ENCODE measurements at places on chromosomes 4 and X.

DNA sequence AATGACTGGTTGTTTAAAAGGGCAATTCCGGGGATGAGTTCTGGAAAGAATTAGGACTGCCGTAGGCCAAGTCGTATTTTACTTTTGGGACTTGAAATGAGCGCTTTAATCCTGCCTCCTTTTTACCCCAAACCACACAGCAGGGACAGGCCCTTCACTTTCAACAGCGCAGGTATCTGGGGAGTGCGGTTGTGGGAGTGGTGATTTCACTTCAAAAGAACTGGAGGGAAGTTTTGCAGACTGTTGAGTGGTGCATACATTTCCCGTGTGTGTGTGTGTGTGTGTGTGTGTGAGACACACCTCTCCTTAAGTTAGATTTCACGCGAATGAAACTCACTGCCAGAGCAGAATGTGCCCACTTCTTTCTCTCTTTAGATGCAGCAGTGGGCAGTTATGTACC is 2.8 kb downstream of the NHS start:
- no peak for DNase-seq

DNA sequence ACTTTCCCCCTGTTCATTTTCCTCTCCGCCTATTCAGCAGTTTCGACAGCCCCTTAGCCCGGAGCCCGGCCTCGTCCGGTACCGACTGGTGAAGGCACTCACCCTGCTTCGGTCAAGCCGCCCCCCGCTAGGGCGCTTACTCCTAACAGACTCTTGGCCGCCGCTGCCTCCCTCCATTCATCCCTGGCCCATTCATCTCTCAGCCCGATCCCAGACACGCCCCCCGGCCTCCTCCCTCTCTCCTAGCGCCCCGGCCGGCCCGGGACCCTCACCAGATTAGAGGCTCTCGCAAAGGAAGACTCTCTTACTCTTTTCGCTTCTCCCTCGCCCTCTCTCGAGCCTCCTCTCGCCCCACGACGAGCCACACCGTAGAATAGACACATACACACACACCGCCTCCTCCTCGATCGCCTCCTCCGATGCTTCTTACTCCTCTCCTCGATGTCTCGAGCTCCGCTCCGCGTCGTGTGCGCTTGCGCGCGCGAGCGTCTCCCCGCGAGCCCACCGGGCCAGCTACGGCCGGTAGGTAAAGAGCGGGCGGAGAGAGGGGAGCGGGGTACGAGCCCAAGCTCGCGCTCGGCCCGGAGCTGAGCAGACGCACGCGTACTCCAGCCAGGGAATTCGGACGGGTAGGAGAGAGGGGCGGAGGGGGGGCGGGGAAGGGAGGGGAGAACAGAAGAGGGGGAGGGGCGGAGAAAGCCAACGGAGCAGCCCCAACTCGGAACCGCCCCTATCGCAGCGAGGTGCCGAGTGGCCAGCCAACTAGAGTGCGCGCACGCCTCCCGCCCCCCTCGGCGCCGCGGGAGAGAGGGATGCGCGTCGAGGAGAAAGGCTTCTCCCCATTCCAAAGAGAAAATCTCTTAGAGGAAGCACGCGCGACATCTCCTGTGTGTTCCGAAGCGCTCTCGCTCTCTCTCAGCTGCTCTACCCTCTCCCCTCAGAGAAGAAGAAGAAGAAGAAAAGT is at the start of gene WNK3:
TSS of gene WNK3 (minus strand) at position 633 of the 964 bp plus-strand sequence.
- DNase-seq: peak; percentile 3

DNA sequence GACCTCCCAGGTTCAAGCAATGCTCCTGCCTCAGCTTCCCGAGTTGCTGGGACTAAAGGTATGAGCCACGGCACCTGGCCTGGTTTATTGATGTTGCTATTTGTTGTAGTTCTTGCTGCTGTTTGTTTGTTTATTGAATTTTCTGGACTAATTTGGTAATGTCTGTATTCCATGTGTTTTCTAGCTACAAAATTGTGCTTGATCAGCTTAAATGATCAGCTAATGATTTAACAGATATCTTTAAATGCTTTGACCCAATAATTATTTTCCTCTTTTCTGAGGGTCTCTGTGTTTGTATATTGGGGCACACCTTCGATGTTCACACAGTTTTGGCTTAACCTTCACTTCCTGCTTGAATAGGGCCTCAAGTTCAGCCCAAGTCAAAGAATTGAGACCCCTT is 488.1 kb upstream of the HTR2C start:
- DNase-seq: no peak

DNA sequence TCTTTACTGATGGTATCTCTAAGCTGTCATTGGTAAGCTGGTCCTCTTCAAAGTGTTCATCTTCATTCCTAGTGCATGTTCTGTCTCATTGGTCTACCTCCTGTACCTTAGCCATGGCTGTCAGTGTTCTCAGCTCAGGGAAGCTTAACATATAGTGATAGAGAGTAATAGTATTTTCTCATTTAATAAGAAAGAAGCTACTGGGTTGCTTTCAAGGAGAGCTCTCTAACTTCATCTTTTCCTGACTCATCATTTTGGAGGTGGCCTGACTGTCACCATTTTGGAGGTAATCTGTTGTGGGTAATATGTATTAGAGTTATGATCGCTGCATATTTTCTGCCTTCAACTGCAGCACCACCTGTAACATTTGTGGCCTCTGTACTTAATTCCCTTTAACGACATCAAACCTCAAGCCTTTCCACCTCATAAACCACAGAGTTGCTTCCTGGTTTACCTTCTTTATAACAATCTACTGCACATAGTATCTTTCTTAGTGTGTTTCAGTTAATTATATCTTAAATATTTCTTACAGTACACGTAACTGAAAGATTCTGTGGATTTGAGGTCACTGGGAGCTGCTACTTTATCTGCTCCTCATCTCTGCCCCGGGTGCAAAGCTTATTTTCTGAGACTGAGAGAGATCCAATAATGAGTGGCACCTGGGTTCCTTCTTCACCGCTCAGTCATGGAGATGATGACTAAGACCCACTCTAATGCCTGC is 474.0 kb upstream of the TECRL start:
- DNase-seq: no peak

DNA sequence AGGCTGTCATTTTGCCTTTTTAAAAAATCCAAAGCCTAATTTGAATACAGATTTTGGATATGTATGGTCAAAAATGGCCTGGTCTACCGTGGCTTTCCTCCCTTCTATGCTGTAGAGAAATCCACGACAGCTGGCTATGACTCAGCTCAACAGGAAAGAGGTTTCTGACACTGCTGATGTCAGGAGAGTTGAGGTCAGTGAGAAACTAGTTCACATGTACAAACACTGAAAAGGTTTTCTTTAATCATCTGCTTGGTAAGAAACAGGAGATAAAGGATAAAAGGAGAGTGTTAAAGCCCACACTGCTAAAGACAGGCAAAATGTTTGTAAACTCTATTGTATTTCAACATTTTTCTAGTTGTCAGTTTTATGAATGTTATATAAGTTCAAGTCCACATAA is 113.9 kb downstream of the NYX start:
- DNase-seq: peak; percentile 11

GRCh38 chr4:2931512-2932301 is 31.5 kb downstream of the NOP14 start:
- no peak for DNase-seq

DNA sequence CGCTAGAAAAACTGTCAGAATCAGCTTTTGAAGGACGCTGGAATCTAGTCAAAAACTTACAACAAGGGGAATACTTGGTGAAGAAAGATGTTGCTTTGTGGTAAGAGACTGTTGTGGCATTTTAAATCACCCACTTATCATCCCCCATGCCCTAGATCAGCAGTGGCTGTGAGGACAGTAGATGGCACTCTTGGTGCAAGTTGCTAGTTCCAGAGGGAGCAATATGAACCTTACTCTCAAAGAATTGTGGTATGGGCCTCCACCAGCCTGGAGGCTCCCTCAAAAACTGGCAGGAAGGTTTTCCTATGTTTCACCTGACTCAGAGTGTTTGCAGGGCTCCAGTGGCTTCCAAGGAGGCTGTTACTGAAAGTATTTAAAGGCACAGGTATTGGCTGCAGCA is 37.7 kb upstream of the SLC16A2 start:
- DNase-seq: peak; percentile 43

DNA sequence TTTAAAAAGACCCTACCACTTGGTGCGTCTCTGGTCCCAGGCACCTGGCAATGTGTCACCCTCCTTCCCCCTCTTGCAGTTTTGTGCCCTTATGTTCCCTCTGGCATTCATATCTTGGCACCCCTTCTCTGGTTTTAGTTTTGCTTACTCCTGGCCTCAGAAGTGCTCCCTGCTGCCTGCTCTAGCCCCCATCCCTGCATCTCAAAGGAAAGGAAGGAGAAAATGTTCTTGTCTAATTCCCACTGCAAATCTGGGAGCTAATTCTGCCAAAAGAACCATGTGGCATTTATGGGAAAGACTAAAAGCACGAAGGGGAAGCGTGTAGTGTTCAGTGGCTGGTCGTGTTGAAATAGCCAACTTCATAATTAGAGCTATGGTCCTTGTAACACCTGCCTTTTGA is 340.1 kb upstream of the RPS6KA3 start:
- no peak for DNase-seq

DNA sequence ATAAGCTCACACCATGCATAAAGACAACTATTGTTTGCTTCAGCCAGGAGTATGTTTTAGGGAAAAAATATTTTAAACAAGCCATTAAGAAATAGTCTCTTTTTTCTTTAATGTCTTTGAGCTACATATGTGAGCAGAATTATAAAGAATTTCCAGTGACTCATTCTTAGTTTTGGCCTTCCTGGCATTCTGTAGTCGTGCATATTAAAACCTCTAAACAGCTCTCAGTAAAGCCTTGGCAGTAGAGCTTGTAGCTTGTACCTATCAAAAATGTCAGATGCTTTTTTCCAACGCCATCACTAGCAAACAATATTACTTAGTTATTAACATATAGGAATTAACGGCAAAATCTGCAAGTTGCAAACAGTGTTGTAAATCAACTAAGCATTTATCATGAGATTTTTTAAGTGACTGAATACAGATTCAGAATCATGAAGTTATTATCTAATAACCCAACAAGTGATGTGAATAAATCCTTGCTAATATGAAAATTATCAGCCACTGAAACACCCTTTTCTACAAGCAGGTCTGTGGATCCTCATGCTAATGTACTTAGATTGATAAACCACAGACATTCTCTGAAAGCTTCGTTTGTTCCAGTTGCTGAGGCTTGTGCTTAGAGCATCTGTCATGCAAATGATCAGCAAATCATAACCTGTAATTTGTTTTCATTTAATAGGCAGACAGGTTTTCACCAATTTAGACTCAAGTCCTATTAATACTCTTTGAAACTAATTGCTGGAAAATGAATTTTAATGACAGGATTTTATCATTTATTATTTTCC is 412.0 kb upstream of the ATOH1 start:
- no peak for DNase-seq

GRCh38 chr4:139050446-139050845 is 34.9 kb downstream of the NOCT start:
- no peak for DNase-seq

DNA sequence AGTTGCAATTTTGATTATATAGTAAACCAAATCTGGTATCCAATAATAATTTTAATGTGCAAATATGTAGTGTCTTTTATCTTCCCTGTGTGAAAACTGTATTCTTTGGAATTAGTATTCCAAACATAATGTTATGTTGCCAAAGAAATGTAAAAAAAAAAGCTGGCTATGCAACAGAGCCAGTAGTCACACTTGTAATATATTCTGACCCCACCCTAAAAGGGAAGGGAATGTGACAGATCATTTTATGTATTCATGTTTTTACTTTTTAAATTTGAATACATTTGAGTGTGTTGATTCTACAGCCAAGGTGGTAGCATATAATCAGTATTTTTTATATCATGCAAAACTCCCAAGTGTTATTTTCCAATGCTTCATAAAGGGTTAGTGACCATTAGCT is 27.9 kb upstream of the MCUB start:
- no peak for DNase-seq

DNA sequence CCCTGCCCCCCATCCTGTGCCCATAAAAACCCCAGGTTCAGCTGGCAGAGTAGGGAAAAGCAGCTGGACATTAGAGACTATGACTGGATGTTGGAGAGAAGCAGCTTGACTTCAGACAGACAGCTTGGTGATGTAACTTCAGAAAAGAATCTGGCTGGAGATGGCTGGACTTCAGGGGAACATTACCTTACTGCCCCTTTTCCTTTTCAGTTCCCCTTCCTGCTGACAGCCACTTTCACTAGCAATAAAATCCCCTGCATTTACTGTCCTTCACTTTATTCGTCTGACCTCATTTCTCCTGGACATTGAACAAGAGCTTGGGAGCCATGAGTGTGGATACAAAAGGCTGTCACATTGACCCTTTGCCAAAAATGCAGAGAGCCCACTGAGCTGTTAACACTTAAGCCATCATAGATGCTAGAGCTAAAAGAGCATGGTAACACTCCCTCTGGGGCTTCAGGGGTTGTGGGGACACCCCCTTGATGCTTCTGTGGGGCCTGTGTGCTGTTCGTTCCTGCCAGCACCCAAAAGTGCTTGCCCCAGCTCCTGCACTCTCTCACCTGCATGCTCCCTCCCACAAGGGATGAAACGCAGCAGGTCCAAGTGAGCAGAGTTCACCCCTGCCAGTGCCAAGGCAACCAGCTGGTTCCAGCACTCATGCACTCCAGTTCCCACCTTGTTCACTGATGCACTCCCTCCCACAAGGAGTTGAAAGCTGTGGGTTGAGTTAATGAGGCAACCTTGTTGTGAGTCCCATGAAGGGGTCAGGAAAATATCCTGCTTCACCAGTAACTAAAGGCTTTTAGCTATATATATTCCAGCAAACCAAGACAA is 263.8 kb upstream of the NDST3 start:
- no peak for DNase-seq

- no peak for DNase-seq
Observed at GRCh38 chrX:121886557-121886956, 839.1 kb downstream of the GLUD2 start.

DNA sequence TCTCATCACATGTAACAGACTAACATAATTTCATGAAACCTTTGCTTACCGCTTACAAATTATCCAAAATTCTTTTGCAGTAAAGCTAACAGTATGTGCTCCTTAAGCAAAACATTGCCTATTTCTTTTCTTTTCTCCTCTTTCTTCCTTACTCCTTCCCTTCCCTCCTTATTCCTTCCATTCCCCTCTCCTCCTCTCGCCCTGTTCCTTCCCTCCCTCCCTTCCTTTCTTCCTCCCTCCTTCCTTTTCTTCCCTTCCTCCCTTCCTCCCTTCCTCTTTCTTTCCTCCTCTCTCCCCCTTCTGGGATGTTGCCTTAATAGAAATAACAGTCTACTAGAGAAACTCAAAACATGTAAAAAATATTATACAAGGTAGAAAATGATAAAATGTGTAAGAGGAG is 246.4 kb downstream of the TENM3 start:
- DNase-seq: no peak

GRCh38 chrX:149513825-149514428 is 8.8 kb upstream of the IDS start:
- DNase-seq: no peak

DNA sequence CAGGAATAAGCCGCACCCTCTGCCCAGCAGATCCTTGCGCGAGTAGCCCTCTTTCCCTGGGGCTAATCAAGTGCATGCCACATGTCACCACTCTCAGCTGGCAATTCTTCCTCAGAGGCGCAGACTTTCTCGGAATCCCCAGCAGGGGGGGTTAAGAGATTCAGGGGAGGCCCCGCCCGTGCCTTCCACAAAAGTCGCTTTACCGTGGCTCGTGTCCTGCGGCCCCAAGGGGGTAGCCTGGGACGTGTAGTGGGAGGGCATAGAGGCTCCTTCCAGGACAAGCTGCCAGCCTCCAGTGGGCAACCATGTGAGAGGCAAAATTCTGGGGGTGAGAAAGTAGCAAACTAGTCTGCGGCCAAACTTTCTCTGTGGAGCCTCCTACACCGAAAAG is 652 bp downstream of the SRPX start:
- peak; percentile 38 for DNase-seq

Data from small intestine (tissue), 16 donors.